CD4-positive, alpha-beta T cell treated with Interleukin-15 for 4 hours (primary cell): ENCODE measurements at places on chromosomes 7 and 10.

DNA sequence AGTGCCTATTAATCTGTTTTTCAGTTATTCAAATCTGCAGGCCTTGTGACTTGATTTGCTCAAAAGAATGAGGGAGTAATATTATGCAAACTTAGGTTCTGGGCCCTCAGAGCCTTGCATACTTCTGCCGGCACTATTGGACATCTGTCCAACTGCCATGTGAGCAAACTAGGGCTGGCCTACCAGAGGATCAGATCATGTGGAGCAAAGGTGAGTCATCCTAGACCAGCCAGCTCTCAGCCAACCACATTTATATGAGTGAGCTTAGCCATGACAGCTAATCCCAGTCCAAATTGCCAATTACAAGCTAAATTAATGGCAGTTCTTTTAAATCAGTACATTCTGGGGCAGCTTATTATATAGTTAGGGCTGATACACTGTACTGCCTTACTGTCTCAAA is 69.6 kb downstream of the SDHAF3 start:
- DNase-seq, result no peak

- DNase-seq, result no peak
Measured at GRCh38 chr10:73117976-73118743, 7.9 kb downstream of the NUDT13 start.

DNA sequence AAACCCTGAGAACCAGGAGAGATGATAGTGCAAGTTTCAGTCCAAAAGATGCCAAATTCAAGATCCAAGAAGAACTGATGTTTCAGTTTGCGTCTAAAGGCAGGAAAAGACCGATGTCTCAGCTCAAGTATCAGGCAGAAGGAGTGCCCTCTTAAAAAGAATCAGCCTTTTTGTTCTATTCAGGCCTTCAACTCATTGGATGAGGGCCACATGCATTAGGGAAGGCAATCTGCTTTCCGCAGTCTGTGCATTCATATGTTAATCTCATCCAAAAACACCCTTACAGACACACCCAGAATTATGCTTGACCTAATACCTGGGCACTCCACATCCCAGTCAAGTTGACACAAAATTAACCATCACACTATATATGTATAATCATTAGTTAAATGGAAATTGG is 45.2 kb downstream of the DNAJB9 start:
- no peak for DNase-seq

- no peak for DNase-seq
Measured at GRCh38 chr7:155257482-155258225, 40.0 kb upstream of the INSIG1 start.

DNA sequence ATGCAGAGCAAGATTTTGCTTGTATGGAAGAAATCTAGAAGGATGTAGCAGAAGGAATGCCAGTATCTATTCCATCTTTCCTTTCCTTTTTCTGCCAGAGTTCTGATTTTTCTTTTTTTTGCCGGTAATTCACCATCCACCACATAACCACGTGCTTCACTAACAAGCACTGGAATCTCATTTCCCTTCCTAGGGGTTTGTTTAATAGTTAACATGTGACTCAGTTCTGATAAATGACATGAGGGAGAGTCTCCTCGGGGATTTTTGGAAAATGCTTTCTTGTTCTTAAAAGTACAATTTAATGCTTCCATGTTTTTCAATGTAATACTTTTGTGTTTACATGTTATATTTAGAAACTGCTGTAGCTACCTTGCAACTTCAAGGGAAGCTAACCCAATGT is 590.2 kb downstream of the SH2D4B start:
- DNase-seq, result no peak
